ENCODE measurements at places on chromosomes 3 and 15.

DNA sequence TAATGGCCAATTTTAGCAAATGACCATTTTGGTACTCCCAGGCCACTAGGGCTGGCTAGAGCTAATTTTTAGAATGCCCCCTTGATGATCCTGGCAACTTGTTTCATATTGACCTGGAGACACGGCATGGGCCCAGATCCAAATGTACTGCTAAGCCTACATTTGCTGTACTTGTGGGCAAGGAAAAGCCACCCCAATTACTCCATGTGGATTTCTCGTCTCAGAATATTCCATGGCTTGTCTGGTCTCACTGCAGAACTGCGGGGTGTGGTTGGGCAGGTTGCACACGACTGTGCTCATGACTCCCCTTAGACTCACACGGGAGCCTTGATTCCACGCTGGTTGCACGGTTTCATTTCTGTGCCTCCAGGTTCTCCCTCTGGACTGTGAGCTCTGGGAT is 140.9 kb downstream of the RPLP1 start:
- no peak overlapping the region for H3K27ac ChIP-seq
- no peak for DNase-seq
- no peak overlapping the region for H3K4me3 ChIP-seq
- H3K27me3 ChIP-seq = peaks cover 14% of the 10 kb centered on the region

DNA sequence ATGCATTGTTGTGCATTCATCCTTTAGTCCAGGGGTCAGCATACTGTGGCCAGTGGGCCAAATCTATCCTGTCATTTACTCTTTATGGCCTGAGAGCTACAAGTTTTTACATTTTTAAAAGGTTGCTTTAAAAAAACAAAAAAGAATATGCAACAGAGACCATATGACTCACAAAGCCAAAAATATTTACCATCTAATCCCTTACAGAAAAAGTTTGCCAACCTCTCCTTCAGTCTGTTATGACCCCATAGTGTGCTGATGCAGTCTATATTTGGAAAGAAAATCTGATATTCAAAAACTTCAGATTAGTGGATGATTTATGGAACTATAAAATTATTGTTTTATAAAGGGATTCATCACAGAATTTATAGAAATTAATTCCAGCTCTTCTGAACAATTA is 237.5 kb upstream of the IL12A start:
- DNase-seq = no peak
- no peak overlapping the region for H3K27ac ChIP-seq
- H3K4me1 ChIP-seq = no peaks in the 10 kb centered on the region
- peaks cover 1% of the 10 kb centered on the region for H3K27me3 ChIP-seq
- no peaks in the 10 kb centered on the region for H3K36me3 ChIP-seq
- H3K4me3 ChIP-seq = no peak overlapping the region

- H3K27ac ChIP-seq = peak overlapping the region; percentile 42
- peak overlapping the region; percentile 39 for H3K4me3 ChIP-seq
- no peak for DNase-seq
- H3K4me1 ChIP-seq = peaks cover 66% of the 10 kb centered on the region
These were observed 9.4 kb downstream of the BTLA start for GRCh38 chr3:112489674-112490479.

DNA sequence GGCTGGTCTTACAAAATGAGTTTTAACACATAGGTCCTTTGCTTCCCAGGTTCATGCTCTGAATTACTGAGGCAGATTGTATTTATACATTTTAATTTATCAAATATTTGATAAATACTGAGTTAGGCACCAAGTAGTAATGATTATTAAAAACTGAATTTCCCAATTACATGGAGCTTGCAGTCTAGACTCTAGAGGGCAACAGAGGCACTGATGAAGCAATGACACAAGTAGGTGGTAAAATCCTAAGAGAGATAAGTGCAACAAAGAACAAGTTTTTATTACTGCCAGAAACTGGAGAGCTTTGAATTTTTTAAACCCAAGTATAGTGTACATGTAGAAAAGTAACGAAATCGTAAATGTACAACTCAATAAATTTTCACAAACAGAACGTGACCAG is 406.2 kb upstream of the RARB start:
- no peak overlapping the region for H3K27ac ChIP-seq
- no peaks in the 10 kb centered on the region for H3K27me3 ChIP-seq
- no peak overlapping the region for H3K4me3 ChIP-seq
- no peak for DNase-seq

DNA sequence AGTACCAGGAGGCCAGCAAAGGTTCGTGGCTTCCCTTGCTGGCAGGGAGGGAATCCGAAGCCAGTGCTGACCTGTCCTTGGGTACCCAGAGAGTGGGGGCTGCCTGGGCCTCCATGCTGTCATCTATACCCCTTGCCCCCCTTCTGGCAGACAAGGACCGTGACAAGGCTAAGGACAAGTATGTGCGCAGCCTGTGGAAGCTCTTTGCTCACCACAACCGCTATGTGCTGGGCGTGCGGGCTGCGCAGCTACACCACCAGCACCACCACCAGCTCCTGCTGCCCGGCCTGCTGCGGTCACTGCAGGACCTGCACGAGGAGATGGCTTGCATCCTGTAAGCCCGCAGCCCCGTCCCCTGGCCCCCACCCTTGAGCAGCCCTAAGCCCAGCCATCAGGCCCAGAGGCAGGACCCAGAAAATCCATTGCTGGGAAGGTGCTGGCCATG is 2.8 kb downstream of the FES start:
- H3K27ac ChIP-seq = no peak overlapping the region
- no peak for DNase-seq
- peaks cover 42% of the 10 kb centered on the region for H3K36me3 ChIP-seq

DNA sequence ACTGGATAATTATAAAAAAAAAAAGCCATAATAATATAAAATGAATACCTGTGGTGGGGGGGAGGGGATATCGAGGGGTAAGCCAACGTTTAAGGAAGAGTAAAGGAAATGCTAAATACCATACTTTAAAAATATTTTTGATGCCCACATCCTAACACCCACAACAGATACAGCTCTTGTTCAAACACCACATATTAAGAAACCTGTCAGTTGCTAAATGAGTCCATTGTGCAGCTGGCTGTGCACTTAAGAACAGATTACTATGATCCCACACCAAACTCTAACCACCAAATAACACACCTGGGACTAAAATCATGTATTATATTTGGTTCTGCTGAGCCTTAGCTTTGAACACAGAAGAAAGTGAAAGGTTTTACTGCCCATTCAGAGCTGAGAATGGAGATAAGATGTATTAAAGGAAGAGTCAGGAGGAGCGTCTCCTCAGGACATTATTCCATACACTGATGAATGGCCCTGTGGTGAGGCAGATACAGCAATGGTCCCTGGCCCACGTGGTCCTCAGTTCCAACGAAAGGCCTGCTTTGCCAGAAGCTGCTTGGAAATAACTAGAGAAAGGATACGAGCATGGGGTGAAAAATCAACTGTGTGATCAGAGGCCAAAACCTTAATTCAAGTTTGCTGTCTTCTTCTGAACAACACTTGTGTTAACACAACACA is 515.4 kb downstream of the FOXP1 start:
- H3K27ac ChIP-seq = no peak overlapping the region
- no peaks in the 10 kb centered on the region for H3K27me3 ChIP-seq
- DNase-seq = no peak
- H3K4me3 ChIP-seq = no peak overlapping the region
- peaks cover 41% of the 10 kb centered on the region for H3K4me1 ChIP-seq

- no peak overlapping the region for H3K27ac ChIP-seq
- no peaks in the 10 kb centered on the region for H3K27me3 ChIP-seq
- no peak for DNase-seq
- no peak overlapping the region for H3K4me3 ChIP-seq
These were observed 33.7 kb downstream of the HGD start for GRCh38 chr3:120648290-120648689.

DNA sequence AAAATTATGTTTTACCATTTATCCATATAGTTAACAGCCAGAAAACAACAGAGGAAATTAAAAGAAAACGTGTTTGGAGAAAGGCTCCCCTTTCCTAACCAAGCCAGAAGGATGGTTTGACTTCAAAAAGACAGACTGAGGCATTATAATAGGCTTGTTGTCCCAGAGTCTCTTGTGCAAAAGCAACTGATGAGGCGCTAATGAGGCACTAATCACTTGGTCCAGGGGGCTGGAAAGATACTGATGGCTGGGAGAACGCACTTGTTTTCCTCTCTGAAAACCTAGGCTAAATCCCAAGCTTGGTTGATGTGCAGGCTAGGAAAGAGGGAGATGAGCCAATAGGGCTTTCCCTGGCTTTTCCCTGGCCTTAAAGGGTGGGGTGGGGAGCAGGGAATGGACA is 389.6 kb downstream of the NTRK3 start:
- H3K27me3 ChIP-seq = no peaks in the 10 kb centered on the region
- no peak overlapping the region for H3K27ac ChIP-seq
- DNase-seq = no peak
- no peaks in the 10 kb centered on the region for H3K36me3 ChIP-seq

GRCh38 chr3:49493901-49494300 is 23.8 kb downstream of the DAG1 start:
- no peak overlapping the region for H3K4me3 ChIP-seq
- no peaks in the 10 kb centered on the region for H3K27me3 ChIP-seq
- H3K27ac ChIP-seq = no peak overlapping the region
- H3K36me3 ChIP-seq = peaks cover 9% of the 10 kb centered on the region

GRCh38 chr3:4776399-4776979 is 202.7 kb upstream of the BHLHE40 start:
- peak overlapping the region; percentile 83 for H3K27ac ChIP-seq
- peaks cover 82% of the 10 kb centered on the region for H3K4me1 ChIP-seq
- peaks cover 72% of the 10 kb centered on the region for H3K36me3 ChIP-seq
- H3K4me3 ChIP-seq = no peak overlapping the region
- no peaks in the 10 kb centered on the region for H3K27me3 ChIP-seq
- DNase-seq = no peak

- peaks cover 6% of the 10 kb centered on the region for H3K27me3 ChIP-seq
- DNase-seq = no peak
- no peaks in the 10 kb centered on the region for H3K4me1 ChIP-seq
- H3K4me3 ChIP-seq = no peak overlapping the region
- no peak overlapping the region for H3K27ac ChIP-seq
- no peaks in the 10 kb centered on the region for H3K36me3 ChIP-seq
These were observed 19.8 kb downstream of the LARP6 start for GRCh38 chr15:70833861-70834765.

- no peak for DNase-seq
- H3K4me1 ChIP-seq = no peaks in the 10 kb centered on the region
- peaks cover 8% of the 10 kb centered on the region for H3K27me3 ChIP-seq
These were observed 213.8 kb downstream of the ARRDC4 start for GRCh38 chr15:98174286-98174685.

- H3K4me1 ChIP-seq = no peaks in the 10 kb centered on the region
- no peak overlapping the region for H3K27ac ChIP-seq
- no peak overlapping the region for H3K4me3 ChIP-seq
- H3K36me3 ChIP-seq = no peaks in the 10 kb centered on the region
These were observed 207.7 kb downstream of the PLOD2 start for GRCh38 chr3:145953316-145953715.

DNA sequence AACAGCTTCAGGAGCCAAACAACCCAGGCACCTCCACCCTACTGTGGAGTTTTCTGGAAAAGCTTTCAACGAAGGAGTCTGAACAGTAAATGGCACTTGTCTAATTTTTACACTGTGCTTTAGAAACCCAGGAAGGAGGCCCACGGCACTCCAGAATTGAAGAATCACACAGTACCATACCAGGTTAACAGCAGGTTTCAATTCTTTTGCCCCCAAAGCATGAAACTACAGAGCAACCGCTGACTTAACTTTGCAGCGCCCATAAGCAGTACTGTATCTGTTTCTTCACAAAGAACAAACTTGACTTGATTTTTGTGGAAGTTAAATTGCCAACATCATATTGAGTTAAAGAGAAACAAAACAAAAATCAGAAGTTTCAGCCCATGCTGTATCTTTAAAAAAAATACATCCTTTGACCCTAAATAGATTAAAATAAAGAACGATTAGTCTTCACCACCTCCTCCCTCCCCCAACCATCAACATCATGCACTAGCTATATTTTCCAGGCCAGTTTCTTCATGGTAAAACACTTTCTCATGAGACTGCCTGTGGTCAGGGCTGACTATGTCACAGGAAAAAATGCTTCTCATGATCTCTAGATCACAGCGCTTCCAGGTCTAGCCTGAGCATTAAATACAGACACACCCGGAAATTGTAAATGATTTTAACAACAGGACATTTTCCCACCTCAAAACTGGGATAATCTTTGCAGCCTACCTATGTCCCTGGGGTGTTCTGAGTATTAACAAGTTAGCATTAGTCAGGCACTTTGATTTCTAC is 456.3 kb downstream of the FOXP1 start:
- DNase-seq = peak; percentile 47
- H3K27me3 ChIP-seq = no peaks in the 10 kb centered on the region
- H3K4me3 ChIP-seq = peak overlapping the region; percentile 89
- H3K36me3 ChIP-seq = peaks cover 26% of the 10 kb centered on the region
- H3K27ac ChIP-seq = peak overlapping the region; percentile 41

- H3K4me3 ChIP-seq = no peak overlapping the region
- no peaks in the 10 kb centered on the region for H3K27me3 ChIP-seq
- no peaks in the 10 kb centered on the region for H3K4me1 ChIP-seq
- no peak overlapping the region for H3K27ac ChIP-seq
- DNase-seq = no peak
- H3K36me3 ChIP-seq = peaks cover 7% of the 10 kb centered on the region
These were observed 299.9 kb downstream of the TBC1D5 start for GRCh38 chr3:17442332-17443049.

DNA sequence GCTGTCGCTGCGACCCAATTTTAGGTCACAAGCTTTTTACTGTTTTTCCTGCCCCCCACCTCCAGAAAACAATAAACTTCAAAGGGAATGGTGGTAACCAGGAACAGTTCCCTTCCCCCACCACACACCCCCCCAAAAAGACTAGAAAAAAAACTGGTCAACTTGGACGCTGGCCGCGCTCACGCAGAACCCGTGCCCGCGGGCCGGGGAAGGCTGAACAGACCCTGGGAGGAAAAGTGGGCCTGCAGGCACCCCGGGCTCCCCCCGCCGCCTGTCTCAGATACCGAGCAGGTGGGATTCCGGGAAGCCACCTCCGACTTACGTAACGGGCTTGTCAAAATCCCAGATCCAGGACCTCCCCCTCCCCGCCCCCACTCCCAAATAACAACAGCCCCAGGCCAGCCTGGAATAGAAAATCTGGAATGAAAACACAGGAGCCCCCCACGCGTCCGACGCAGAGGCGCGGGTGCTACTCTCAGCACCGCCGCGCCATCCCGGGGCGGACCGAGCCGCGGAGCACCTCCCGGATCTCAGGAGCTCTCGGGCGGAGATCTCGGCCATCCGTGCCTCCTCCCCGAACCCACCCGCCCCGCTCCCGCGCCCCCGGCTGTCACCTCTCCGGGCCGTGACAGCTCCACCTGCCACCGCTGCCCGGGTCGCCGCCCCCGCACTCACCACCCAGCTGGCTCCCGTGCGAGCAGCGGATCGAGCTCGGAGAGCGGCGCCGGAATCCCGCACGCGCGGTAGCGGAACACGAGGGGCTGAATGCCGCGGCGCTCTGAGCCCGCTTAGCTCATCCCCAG is 557 bp downstream of the DENND4A start:
- peaks cover 68% of the 10 kb centered on the region for H3K4me1 ChIP-seq
- H3K27me3 ChIP-seq = no peaks in the 10 kb centered on the region
- H3K36me3 ChIP-seq = peaks cover 7% of the 10 kb centered on the region
- H3K4me3 ChIP-seq = peak overlapping the region; percentile 83

DNA sequence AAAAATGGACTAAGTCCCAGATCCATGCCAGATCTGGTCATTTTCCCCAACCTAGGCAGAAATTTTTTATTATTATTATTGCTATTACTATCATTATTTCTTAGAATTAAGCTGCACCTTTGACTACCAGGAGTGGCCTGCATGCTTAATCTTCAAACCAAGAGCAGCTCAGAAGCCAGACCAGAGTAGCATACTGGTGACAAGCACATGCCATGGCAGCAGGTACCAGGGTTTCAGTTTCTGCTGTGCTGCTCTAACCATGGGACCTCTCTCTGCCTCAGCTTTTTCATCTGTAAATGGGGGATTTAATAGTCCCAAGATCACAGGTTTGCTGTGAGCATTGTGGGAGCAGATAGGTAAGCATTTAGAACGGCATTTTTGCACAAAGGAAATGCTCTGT is 262.3 kb downstream of the SLCO3A1 start:
- H3K4me3 ChIP-seq = no peak overlapping the region
- no peak overlapping the region for H3K27ac ChIP-seq
- H3K36me3 ChIP-seq = peaks cover 3% of the 10 kb centered on the region

All from activated CD4-positive, alpha-beta memory T cell treated with anti-CD3 and anti-CD28 coated beads, Interleukin-2, amount 10 ng/mL, durations not matched to agents 7 days and 5 days (primary cell).